CD4-positive, CD25-positive, alpha-beta regulatory T cell (primary cell): ENCODE measurements at places on chromosomes 5 and 9. TPM values are rescaled to one million over a fixed set of nuclear protein-coding genes. Genes with fewer than 3 reads are reported as not detected.

GRCh38 chr9:87609002-87609401 lies 111.3 kb downstream of the DAPK1 start:
- H3K4me3 ChIP-seq, result no peak overlapping the region
- H3K4me1 ChIP-seq, result no peaks in the 10 kb centered on the region
- no peaks in the 10 kb centered on the region for H3K27me3 ChIP-seq
- no peaks in the 10 kb centered on the region for H3K36me3 ChIP-seq
- H3K27ac ChIP-seq, result no peak overlapping the region

DNA sequence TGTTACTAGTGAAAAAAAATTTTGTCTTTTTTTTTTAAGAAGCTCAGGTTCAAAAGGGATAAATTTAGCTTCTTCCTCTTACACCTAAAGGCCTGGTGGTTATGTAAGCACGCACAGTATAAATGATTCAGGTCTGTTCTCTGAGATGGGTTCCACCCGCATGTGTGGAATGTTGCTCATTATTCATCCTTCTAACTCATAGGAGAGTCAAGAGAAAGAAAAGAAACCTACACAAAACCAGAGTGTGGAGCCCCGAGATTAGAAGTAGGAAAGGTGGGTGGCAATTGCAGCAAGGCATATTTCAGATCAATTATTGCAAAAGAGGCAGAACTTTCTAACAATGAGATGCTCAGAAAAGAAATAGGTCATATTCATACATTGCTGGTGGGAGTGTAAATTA lies 13.5 kb downstream of the PLAC8L1 start:
- H3K27me3 ChIP-seq, result no peaks in the 10 kb centered on the region
- DNase-seq, result no peak
- H3K27ac ChIP-seq, result no peak overlapping the region
- H3K4me3 ChIP-seq, result no peak overlapping the region
- H3K36me3 ChIP-seq, result no peaks in the 10 kb centered on the region

GRCh38 chr5:80250801-80251200 lies 5.0 kb downstream of the SERINC5 start:
- H3K4me3 ChIP-seq, result no peak overlapping the region
- no peaks in the 10 kb centered on the region for H3K27me3 ChIP-seq
- peaks cover 63% of the 10 kb centered on the region for H3K4me1 ChIP-seq
- H3K36me3 ChIP-seq, result no peaks in the 10 kb centered on the region
- no peak for DNase-seq

Gene EQTN
- not detected for total RNA-seq

Gene RFX3
- total RNA-seq, result 40.4 TPM

GRCh38 chr9:21672761-21673160 lies 129.7 kb upstream of the MTAP start:
- H3K27ac ChIP-seq, result no peak overlapping the region
- H3K27me3 ChIP-seq, result no peaks in the 10 kb centered on the region
- H3K36me3 ChIP-seq, result no peaks in the 10 kb centered on the region
- DNase-seq, result no peak
- H3K4me1 ChIP-seq, result no peaks in the 10 kb centered on the region
- H3K4me3 ChIP-seq, result no peak overlapping the region

- no peaks in the 10 kb centered on the region for H3K27me3 ChIP-seq
- H3K27ac ChIP-seq, result no peak overlapping the region
- no peak for DNase-seq
- no peak overlapping the region for H3K4me3 ChIP-seq
These were observed 13.5 kb downstream of the RETREG1 start for GRCh38 chr5:16603295-16603694.

Gene LCP2
- total RNA-seq, result 351 TPM

Gene KIAA0825
- total RNA-seq, result 4.6 TPM

- H3K36me3 ChIP-seq, result no peaks in the 10 kb centered on the region
- H3K4me3 ChIP-seq, result no peak overlapping the region
- H3K4me1 ChIP-seq, result no peaks in the 10 kb centered on the region
- peaks cover 8% of the 10 kb centered on the region for H3K27me3 ChIP-seq
These were observed 16.2 kb downstream of the STC2 start for GRCh38 chr5:173311818-173312585.

GRCh38 chr5:140056880-140057279 lies 13.8 kb upstream of the NRG2 start:
- H3K27me3 ChIP-seq, result peaks cover 18% of the 10 kb centered on the region
- no peaks in the 10 kb centered on the region for H3K4me1 ChIP-seq
- H3K4me3 ChIP-seq, result no peak overlapping the region

DNA sequence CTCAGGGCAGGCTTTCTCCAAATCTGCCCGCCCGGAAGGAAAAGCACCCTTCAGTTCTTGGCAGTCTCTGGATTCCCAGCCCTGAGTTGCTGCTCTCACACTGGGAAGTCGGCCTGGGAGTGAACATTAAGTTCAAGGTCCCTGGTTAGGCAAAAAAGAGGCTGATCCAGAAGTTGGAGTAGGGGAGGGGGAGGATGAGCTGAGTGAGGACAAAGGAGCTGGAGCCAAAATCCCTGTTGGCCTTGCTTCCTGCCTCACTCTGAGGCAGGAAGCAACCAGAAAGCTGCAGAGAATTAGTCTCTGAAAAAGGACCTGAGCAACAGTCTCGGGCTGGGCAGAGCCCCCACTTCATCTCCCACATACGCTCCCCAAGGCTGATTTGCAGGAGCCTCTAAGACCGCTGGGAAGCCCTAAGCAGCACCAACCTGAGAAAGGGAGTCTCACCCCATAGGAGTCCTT lies 15.0 kb upstream of the RPS14 start:
- no peaks in the 10 kb centered on the region for H3K27me3 ChIP-seq
- H3K4me1 ChIP-seq, result no peaks in the 10 kb centered on the region
- H3K36me3 ChIP-seq, result no peaks in the 10 kb centered on the region
- DNase-seq, result no peak

- H3K27ac ChIP-seq, result no peak overlapping the region
- H3K27me3 ChIP-seq, result no peaks in the 10 kb centered on the region
- DNase-seq, result no peak
- no peaks in the 10 kb centered on the region for H3K36me3 ChIP-seq
- H3K4me1 ChIP-seq, result no peaks in the 10 kb centered on the region
These were observed 343.1 kb downstream of the OSTF1 start for GRCh38 chr9:75431375-75431774.
